ENCODE measurements at places on chromosomes 7 and 10.

GRCh38 chr7:132872034-132872433 lies 209.9 kb downstream of the CHCHD3 start:
- DNase-seq = no peak

DNA sequence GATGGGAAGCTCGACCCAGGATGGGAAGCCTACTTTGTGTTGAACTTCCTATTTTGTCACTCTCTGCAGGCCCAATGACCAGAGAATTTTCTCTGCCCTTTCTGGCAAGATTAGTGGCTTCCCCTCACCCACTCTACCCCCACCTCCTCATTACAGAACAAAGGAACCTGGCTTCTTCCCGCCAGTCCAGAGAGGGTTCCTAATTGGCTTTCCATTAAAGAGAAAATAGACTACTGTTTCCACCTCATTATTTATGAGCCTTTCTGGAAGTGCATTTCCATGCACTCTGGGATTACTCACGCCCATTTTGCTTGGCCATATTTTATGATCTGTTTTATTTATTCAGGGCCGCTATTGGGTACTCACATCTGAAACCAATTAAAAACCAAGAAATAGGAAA lies 94.9 kb upstream of the TCF7L2 start:
- DNase-seq = no peak

- peak; percentile 75 for DNase-seq
Measured at GRCh38 chr7:116180302-116180701, 30.0 kb upstream of the TES start.

DNA sequence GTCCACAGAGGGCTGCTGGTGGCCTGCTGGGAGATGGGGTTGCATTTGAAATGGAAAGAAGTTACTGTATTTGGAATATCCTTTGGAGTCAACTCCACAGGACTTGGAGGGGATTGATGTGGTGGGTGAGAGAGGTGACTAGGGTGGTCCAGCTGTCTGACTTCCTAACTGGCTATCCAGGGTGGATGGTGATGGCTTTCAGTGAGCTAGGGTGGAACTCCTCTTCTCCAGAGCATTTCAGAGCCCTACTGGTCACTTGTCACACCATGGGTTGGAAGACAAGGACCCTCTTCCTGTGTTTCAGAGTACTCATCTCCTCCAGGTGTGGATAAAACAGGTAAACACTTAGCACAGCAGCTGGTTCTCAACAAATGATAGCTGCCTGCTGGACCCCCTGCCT lies 3.3 kb upstream of the ADAMTS14 start:
- no peak for DNase-seq

DNA sequence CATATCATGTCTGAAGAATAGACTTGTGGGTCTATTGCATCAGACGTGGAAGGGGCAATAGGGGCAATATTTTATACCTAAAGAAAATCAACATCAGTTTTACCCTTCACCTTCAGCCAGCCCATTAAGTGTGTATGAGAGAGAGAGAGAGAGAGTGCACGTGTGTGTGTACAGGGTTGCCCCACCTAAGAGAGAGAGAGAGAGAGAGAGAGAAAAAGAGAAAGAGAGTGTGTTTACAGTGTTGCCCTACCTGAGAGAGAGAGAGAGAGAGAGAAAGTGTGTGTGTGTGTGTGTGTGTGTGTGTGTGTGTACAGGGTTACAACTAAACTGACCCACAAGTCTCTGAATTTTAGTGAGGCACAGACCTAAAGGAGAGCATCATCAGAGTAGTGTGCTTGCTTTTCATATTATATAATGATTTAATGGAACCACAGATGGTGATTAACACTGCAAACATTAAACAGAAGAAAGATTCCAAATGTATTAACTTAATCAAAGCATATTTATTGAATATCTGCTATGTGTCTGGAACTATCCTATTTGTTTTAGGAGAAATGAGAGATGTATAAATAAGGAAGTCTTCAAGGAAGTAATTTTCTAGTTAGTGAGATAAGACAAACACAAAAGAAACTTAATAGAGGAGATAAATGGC lies 66.8 kb downstream of the CD36 start:
- no peak for DNase-seq

DNA sequence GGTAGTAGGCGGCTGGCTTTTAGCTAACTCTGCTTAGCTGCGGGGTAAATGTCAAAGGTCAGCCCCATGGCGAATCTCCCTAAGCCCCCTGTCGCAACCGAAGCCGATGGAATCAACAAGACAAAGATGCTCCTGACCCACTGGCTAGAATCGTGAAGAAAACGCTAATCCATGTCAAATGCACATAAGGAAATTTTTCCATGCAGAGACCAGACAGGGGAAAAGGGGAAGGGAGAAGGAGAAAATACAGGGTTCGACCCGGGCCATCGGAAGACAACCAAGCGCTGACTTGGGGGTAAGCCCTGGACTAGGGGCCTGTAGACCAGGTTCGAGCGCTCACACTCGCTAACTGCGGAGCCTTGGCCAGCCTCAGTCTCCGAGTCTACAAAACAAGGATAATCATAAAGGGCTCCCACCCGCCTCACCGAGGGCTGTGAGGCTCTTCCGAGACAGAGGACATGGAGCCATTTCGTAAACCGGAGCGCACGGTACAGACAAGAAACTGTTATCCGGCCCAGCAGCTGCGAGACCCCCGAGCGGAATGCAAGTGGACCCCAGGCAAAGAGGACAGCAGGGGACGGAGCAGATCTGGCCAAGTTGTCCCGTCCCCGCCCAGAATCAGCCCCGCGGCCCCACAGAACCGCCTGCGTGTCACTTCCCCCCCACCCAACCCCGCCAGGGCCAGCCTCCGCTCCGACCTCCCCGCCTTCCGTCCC lies 507 bp downstream of the SAR1A start:
- no peak for DNase-seq

DNA sequence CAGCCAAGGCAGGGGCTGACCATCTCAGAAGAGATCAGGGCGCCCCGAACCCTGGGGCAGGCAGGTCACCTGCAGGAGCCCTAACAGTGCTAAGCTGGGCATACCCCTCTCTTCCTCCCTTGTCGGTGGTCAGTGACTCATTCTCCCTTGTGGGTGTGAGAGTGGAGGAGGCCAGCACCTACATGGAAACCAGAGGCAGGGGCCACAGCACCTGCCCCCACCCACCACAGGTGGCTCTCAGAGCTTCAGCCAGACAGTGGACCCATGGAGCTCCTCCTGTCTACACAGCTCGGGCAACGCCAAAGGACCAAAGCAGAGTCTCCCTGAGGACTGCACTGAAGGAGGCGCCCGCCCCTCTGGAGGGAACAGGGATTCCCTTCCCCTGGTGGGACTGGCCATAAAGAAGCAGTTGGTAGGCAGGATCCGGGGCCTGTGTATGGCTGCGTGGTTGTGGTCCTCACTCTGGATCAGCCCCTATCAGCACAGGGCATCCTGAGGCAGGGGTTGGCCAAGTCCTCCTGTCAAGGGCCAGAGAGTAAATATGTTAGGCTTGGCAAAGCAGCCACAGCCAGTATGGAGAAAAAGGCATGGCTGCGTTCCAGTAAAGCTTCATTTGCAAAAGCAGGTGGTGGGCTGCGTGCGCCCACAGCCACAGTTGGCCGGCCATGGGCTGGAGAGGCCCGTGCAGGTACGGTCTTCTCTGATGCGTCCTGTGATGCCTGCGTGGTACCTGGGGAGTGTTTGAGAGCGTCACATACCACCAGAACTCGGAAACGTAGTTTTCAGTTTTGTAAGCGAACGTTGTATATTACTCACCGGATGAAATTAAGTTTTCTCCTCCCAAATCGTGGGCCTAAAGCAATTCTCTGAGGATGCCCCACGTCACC lies 198.2 kb downstream of the EBF3 start:
- no peak for DNase-seq

GRCh38 chr7:30996883-30997282 lies 33.1 kb downstream of the GHRHR start:
- no peak for DNase-seq

- no peak for DNase-seq
Measured at GRCh38 chr7:3076163-3076562, 32.5 kb upstream of the CARD11 start.

GRCh38 chr10:132112611-132113010 lies 46.9 kb downstream of the JAKMIP3 start:
- no peak for DNase-seq

- DNase-seq = no peak
Measured at GRCh38 chr7:117645481-117646165, 165.8 kb downstream of the CFTR start.

DNA sequence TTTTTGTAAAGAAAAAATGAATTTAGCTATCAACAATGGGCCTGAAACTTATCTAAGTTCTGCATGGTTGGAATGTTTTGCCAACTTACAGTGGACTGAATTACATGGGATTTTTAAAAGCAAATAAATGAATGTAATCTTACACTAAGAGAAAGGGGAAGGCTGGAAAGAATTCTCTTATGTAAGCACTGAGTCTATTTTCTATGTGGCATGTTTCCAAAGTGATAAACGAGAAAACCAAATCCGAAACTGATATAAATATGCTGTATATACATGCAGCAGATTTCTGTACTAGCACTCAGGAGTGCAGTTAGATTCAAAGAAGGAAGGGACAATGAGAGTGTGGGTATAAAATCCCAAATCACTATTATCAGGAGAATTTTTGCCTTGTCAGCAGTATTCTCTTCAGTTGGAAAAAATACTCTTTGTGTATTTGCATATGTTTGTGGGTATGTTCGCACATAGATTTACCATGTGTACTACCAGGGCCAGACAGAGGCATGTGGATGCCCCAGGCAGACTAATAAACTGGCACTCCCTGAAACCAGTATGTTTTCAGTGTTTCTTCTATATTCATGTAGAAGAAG lies 334.3 kb upstream of the SEMA3D start:
- DNase-seq = no peak

GRCh38 chr10:127996586-127996985 lies 89.7 kb downstream of the PTPRE start:
- no peak for DNase-seq

- no peak for DNase-seq
Measured at GRCh38 chr7:85290269-85290668, 103.4 kb upstream of the SEMA3D start.
